ENCODE measurements at places on chromosomes 16 and 17.

GRCh38 chr17:81401723-81402529 is 6.7 kb downstream of the BAHCC1 start:
- no peak for DNase-seq

DNA sequence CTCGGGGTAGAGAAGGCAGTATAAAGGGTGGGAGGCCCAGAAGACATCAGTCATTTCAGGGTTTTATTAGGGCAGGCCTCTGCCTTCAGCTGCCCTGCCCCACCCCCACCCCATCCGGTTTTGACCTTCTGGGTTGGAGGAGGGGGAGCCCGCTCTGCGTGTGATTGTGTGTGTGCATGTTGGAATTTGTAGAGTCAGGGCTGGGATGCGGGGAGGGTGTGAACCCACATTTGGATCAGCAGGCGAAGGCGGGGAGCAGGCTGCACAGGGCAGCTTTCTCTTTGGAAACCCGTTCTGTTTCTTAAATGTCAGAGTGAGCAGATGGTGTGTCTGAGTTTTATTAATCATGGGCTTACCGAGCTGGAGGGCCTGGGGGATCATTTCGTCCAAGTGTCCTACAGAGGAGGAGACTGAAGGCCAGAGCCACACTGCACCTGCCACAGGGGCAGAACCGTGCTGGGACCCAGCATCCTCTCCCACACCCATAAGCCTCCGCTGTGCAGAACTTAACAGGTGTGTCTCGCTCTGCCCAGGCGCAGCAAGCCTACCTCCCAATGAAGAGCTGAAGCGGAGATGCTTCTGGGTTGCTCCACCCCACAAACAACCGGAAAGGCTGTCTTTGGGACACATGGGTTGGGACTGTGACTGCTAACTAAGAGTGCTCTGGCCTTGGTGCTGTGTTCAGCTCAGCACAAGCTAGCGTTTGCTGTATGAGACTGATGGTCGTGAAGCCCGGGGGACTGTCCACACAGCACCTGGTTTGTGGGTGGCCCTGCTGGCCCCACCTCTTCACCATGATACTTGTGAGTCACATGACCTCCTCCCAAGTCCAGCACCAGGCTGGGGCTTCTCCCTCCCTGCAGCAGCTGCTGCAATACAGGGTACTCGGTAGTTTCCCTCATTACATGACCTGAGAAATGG is 70.9 kb upstream of the GSE1 start:
- no peak for DNase-seq

GRCh38 chr16:53908731-53909130 is 204.8 kb downstream of the FTO start:
- DNase-seq, result no peak

DNA sequence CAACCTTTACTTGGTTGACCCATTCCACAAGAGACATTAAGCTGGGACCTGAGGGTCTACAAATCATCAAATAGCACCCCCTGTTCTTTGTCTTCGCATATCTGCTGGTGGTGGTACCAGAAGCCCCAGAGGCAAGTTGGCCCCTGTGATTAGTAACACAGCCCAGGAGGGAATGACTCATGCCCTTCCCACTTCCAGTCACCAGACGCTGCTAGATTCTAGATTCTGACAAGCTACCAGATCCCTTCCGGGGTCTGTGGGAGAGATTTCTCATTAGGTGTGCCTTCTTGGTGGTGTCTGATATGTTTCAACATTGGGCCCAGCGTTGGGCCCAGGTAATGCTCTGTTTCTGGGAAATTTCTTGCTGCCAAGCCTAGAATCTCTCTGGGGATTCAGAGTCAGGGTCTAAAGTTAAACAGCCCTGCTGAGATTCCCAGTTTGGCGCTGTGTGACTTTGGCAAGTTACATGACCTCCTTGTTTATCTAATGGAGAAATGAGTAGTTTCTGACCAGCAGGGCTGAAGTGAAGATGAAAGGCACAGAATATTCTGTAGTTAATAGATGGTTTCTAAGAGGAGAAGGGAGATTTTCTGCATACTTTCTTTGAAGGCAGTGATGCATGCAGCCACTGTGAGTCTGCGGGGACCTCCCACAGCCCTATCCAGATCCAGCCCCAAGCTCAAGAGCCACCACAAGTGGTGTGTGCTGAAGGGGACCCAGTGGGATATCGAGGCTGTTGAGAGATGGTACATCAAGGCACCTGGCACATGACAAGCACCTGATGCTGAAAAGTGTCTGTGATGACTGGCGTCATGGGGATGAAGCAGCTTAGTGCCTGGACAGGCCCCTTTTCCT is 3.9 kb downstream of the TRPV2 start:
- peak; percentile 84 for DNase-seq

GRCh38 chr16:84119368-84119767 is 2.6 kb upstream of the MBTPS1 start:
- DNase-seq, result no peak

GRCh38 chr17:6479622-6480302 is 35.5 kb downstream of the PIMREG start:
- no peak for DNase-seq

- no peak for DNase-seq
Measured at GRCh38 chr17:28667870-28668269, 5.9 kb downstream of the SUPT6H start.

DNA sequence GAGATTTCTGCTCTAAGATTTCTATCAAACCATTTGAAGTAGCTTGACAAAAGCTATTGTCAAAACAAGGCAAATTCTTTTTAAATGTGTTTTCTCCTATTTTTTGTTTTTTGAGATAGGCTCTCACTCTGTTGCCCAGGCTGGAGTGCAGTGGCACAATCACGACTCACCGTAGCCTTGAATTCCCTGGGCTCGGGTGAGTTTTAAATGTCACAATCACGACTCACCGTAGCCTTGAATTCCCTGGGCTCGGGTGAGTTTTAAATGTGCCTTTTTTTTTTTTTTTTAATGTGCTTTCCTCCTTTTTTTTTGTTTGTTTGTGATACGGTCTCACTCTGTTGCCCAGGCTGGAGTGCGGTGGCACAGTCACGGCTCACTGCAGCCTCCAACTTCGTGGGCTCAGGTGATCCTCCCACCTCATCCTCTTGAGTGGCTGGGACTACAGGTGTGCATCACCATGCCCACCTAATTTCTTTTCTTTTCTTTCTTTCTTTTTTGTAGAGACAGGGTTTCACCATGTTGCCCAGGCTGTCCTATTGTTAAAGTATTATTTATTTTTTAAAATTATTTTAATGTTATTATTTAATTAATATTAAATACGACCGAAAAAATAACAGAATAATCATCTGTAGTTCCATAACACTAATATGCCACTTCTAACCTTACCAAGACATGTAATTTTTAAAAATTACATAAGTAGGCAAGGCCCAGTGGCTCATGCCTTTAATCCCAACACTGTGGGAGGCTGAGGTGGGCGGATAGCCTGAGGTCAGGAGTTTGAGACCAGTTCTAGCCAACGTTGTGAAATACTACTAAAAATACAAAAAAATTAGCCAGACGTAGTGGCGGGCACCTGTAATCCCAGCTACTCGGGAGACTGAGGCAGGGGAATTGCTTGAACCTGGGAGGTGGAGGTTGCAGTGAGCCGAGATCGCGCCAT is 69.7 kb upstream of the FA2H start:
- no peak for DNase-seq

- DNase-seq, result no peak
Measured at GRCh38 chr17:78558989-78559388, 18.2 kb downstream of the DNAH17 start.

DNA sequence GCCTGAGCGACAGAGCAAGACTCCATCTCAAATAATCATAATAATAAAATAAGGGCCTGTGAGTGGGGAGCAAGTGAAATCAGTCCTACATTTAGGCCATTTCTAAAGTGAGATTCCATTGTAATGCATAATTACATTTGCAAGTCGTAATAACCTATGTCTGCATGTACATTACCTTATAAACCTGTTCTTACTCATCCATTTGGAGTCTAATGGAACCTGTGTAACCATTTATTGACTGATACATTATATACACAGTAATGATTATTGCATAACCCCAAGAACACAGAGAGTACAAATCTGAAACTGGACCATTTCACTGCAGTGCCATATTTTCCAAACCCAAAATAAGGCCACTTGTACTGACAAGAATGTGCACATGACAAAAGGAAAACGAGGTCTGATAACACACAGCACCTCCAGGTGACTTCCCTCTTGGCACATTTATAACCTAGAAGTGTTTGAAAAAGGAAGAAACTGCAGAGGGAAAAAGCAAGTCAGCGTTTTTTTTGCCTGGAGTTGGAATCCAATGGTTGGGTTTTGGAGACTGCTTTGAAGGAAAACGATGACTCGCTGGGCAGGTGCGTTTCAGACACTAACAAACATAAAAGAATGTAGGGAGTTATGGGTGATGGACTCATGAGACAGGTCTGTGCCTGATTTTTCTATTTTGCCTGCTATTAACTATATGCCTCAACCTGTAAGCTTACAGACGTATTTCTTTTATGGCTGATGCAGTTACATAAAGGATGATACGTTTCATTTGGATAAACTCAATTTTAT is 63.6 kb upstream of the KIFC3 start:
- peak; percentile 32 for DNase-seq

GRCh38 chr16:81533175-81533507 is 88.5 kb downstream of the CMIP start:
- DNase-seq, result no peak

DNA sequence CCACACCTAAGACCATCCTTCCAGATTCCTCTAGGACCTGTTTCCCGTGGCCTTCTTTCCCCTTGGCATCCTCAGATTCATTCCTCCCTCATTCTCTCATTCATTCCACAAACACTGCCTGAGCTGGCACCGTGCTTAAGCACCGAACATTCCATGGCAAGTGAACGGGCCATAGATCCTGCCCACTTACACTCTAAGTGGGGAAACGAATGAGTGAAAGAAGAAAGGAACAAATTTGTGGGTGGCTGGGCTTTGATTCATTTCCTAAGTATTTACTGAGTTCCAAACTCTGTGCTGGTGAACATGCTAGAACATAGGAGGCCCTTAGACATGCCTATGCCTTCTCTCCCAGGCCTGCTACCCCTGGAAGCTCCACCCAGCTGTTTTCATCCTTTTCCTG is 30.0 kb downstream of the SRCIN1 start:
- DNase-seq, result no peak

GRCh38 chr17:74795327-74796020 is 19.3 kb upstream of the NAT9 start:
- no peak for DNase-seq
